ENCODE measurements at places on chromosomes 3 and 15.

DNA sequence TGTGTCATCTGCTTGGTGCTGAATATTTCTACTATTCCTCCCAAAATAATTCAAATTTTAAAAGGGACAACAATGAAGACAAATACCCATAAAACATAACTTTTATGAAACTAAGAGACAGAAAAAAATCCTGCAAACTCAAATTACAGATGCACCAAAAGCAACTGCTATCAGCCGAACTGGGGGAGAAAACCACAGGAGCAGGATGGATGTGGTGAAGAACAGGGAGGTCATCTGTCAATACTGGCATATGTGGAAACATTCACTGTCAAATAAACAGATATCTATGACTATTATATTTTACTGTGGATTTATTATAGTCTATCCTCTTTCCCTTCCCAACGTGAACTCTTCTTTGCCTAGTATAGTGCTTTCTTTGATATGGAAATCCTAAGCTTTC is 53.3 kb upstream of the CPOX start:
- DNase-seq = no peak

DNA sequence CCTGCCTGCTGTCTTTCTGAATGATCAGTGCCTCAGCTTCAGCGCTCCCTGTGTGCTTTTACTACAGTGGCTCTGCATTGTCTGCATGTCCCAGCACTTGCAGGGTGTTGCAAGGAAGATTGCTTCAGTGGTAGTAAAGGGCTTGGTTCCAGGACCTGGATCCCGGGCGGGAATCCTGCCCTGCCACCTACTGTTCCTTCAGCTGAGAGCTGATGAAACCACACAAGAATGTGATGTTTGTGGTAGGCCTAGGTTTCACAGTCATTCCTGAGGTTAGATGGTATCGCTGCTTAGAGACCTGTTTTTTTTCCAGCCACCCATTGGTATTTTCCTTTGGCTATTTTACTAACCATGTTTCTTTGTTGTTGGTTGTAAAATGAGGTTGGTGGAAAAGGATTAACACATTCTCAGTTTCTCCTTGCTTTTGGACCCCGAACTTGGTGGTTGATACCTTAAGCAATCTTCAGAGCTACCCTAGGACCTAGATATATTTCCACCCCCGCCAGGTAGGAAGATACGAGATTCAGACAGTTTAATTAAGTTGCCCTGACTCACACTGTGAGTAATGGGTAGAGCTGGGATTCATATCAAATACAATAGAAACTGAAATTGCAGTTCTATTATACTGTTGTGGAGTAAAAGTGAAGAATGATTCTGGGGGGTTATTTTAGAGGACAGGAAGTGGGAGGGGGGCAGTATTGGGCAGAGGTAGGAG is 11.4 kb downstream of the GPR87 start:
- peak; percentile 96 for DNase-seq

DNA sequence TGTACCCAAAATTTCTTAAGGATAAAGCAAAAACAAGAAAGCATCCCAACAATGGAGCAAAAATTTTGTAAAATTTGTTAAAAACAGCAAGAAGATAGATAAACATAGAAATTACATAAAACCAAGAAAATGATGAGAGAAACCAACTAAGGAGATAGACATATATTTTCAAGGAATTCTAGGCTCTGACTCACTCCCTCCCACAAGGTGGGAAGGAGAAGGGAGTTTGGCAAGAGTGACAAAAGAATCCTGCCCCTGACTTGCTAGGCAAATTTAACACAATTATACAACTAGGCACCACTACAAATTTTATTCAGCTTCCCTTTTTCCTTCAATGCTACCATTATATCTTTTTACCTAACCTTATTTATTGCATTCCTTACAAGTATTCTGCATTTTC is 70.9 kb downstream of the MYO9A start:
- peak; percentile 39 for DNase-seq

DNA sequence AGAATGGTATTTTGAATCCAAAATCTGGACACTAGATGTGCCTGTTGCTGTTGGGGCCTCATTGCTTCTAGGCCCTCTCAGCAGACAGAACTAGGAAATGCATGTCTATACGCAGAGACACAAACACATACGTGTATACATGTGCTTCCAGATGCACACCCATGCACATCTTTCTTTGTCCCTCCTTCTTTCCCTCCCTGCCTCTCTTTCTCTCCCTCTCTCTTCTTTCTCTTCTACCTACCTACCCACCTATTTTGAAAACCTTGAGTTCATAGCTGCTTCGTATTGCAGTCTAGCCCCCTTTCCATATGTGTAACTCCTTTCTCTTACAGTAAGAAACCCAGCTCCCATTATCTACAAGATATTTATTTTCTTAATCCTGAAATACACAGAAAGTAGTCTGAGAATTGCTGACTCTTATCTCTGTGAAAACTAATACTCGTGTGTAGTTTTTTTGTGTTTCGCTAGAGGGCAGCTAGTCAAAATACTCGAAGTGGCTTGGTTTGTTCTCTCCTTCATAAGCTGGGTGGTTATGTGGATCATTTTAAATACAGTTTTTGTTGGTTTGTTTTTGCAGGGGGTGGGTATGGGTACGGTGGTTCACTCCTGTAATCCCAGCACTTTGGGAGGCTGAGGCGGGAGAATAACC is 18.5 kb downstream of the RPL32 start:
- DNase-seq = peak; percentile 25

GRCh38 chr3:42780892-42781700 is 8.0 kb upstream of the CCDC13 start:
- peak; percentile 65 for DNase-seq

- DNase-seq = peak; percentile 91
Observed at GRCh38 chr15:71052356-71052755, 62.9 kb upstream of the THSD4 start.

DNA sequence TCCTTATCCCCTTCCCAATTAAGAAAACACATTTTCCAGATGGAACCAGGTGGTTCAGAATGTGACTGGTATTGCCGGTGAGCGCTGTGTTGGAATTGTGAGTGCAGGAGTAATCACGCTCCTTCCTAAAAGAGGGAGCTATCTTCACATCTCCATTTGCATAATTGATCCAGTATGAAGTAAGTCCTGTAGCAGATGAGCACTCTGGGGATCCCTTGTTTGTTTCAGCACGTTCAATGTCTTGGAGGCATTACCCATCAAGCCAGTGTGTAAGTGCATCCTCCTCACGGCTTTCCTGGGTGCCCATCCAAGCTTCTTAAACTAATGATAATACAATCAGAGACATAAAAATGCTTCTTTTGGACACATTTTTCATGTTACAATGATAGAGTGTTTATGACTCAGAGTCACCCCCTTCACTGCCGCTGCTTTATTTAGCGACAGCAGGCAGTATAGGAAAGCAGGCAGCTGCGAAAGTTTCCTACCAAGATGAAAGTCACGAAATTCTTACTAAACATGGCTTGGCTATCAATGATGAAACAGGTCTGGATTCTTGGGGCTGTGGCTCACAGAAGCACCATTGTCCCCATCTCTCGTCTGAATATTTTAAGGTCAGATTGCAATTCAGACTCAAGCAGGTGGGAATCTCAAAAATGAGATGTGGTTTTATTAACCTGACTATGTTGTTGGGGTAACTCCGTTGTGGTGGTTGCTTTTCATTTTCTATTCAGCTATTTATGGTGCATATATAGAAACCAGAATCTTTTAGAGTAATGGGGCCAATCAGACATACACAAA is 346.3 kb upstream of the MDFIC2 start:
- peak; percentile 3 for DNase-seq

GRCh38 chr3:138395865-138396751 is 38.3 kb upstream of the ESYT3 start:
- DNase-seq = no peak

DNA sequence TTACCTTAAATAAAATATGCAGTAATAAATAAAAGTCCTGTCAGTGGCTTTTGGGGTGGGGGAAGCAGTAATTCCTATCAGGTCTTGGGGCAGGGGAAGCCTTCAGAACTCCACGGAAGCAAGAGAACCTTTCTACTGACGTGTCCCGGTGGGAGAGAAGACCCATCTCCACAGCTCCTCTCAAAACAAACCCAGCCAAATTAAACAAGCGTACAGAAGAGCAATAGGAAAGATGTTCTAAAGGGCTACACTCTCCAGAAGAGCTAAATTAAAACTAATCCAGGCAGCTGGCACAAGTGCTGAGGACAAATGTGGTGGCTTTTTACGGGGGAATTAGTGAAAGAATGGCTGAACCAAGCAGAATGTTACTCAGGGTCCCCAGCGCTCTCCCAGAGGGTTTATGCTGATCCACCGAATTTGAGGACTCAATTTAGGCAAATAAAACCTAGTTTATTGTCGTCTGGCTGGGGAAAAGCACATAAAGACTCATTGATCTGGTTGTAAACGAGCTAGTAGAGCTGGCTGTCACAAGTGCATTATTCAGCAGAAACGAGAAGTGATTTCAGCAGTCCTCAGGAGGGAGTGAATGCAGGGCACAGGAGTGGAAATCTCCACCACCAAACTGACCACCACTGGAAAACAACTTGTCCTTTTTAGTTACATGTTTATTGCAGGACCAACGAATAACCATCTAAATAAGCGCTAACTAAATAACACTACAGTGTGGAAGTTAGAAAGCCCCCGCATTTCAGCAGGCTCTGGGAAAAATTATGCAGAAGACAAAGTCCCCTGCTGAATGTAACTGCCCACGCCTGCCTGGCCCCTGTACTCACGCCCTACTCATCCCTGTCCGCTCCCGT is 13.5 kb downstream of the BFSP2 start:
- peak; percentile 45 for DNase-seq

- peak; percentile 28 for DNase-seq
Observed at GRCh38 chr3:150737874-150738679, 24.9 kb downstream of the SIAH2 start.

GRCh38 chr15:39564972-39565665 is 15.8 kb upstream of the THBS1 start:
- no peak for DNase-seq

- no peak for DNase-seq
Observed at GRCh38 chr3:31671976-31672375, 139.3 kb downstream of the STT3B start.

GRCh38 chr3:192825657-192826200 is 91.9 kb downstream of the MB21D2 start:
- DNase-seq = no peak

GRCh38 chr15:83838763-83839162 is 184.8 kb downstream of the ADAMTSL3 start:
- DNase-seq = no peak

DNA sequence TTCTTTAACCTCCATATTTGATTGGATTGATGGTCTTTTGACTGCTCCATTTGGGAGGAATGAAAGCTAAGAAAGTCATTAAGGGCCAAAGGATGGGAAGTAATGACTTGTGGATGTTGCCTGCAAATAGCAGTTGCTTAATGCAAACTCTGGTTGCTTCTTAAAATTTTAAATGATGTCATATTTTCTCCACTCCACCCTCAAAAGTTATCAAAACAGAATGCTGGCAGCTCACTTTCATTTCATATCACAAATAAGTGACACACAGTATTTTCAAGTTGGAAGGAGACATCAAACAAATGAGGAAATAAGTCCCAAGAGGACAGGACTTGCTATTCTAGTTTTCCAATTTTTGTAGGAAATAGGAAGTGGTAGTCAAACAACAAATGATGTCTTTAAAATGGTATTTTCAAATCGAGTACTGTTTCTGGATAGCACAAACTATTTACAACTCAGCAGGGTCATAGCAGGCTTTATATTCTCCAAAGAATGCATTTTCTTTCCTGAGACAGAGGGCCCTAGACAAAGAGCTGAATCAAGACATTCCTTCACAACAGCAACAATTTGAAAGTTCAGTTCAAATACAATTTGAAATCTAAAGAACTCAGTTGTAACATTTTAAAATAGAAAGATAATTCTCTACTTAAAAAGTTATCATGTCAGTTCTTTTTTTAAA is 165.1 kb upstream of the UBE2E1 start:
- peak; percentile 28 for DNase-seq

- no peak for DNase-seq
Observed at GRCh38 chr15:96303503-96304056, 26.9 kb upstream of the NR2F2 start.

- peak; percentile 90 for DNase-seq
Observed at GRCh38 chr15:70589221-70589620, 174.1 kb downstream of the UACA start.

GRCh38 chr3:173933113-173933512 is 535.6 kb downstream of the NLGN1 start:
- DNase-seq = no peak

GRCh38 chr15:101844916-101845315 is 32.9 kb downstream of the OR4F15 start:
- no peak for DNase-seq

DNA sequence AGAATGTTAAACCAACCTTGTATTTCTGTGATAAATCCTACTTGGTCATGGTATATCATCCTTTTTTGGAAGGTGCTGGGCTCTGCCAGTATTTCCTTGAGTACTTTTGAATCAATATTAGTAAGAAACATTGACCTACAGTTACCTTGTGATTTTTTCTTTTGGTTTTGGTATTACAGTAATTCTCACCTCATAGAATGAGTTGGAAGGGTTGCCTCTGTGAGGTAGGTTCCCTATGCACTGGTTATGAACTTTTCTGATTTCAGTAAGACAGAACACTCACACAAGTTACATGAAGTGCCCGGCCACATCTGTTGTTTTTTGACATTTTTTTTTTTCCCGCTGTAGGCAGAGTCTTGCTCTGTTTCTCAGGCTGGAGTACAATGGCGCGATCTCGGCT is 20.0 kb downstream of the PCCB start:
- DNase-seq = no peak

GRCh38 chr3:59884409-59884808 is 834.6 kb upstream of the CFAP20DC start:
- no peak for DNase-seq

DNA sequence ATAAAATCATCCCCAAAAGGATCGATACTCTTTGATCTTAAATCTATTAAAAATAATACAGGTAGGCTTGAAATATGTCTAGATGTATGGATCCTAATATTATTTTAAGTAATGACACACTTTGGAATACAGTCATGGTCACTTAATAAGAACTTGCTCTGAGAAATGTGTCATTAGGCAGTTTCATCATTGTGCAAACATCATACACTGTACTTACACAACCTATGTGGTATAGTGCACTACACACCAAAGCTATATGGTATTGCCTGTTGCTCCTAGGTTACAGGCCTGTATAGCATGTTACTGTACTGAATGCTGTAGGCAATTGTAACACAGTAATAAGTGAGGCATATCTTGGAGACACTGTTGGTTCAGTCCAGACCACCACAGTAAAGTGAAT is 307.1 kb downstream of the RAP2B start:
- DNase-seq = no peak

DNA sequence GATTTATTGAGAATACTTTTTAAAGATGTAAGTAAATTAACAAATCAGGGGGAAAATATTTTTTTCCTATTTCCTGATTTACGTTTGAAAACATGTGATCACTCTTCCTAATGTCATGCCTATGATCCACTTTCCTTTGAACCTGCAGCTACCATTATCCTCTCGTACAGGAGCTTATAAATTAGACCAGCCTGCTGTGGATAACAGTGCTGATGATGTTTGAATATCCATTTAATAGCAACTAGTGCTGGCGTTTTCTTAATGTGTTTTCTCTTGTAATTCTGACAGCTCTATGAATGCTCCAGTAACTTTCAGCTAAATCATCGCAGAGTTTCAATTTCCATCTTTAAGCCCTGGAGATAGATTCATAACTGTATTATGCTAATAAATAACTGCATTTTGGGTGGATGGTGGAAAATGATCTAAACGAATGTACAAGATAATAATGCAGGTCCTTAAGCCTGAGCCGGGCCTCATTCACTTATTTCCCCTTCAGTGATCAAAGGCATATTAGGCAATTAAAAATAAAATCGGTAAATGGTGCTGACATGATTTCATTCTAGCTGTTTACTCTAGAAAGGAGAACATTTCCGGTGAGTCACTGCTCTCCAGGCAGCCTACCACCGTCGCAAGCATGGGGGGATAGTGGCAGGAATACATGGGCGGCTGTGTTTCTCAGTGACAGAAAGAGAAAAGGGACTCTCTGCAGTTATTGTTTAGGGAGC is 58.5 kb upstream of the SLC24A5 start:
- peak; percentile 30 for DNase-seq

All from fibroblast of skin of back (primary cell).